ENCODE measurements at places on chromosomes 13 and 19.

DNA sequence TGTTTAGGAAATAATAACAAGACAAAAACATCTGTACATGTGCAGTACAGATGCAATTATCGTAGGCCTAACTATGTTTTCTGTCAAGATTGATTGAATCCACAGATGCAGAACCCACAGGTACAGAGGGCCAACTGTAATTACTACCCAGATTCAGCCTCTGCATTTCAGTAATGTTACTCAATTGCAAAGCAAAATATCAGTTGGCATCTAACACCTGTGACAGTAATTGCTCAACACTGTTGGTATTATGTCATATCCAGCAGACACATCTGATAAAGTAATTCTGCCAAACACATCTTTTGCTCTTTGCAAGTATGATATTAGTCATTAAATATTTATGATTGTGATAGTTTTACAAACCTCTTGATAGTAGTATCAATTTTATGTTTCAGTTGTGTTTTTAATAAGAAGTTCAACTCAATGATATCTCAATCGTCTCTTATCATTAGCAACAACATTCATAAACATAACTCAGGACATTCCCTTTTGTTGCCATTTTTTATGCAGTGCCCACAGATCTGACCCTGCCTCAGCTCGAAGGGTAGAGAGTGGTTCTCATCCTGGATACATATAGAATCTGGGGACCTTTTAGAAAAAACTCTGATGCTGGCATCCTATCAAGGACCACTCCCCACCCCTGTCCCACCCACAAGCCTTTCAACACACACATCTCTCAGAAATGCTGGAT is 104.7 kb downstream of the MYCBP2 start:
- no peak for DNase-seq

DNA sequence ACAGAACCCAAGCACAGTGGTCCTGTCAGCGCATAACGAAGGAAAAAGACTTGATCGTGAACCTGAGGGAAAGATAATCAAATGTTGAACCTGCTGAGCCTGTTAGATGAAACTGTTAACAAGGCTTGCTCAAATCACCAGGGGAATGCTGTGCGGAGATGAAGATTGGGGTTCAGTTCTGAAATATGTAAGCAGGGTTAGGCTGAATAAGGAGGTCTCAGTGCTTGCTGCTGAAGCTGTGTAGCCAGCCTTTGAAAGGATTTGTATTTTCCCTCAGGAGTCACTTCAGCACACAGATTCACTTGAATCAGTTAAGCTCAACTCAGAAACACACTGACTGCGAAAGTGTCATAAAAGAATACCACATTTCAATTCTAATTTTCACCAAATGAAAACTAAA is 793.5 kb downstream of the OLFM4 start:
- no peak for DNase-seq

GRCh38 chr19:21133633-21134032 is 8.2 kb upstream of the ZNF431 start:
- no peak for DNase-seq

GRCh38 chr13:33015791-33016323 is 366 bp upstream of the KL start:
- no peak for DNase-seq

DNA sequence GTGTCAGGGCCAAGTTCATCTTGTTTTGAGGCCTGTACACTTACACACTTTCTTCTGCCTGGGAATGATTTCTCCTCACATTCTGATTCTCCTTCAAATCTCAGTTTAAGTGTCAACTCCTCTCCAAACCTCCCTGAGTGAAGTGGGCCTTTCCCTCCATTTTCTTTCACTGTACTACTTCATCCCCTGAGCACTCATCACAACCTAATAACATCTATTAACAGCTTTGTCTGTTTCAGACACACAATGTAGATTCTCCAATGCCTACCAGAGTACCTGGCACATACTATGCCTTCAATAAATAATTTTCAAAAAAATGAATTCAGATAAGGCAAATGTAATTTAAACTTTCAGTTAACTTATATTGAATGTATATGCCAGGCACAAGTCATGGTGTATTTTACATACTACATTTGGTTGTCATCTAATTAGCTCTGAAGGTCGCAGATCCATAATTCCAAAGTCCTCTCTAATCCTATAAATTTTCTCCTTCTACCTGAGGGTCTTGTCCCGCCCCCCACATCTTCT is 357 bp upstream of the COG6 start:
- no peak for DNase-seq

GRCh38 chr13:48818495-48819356 is 157.0 kb upstream of the FNDC3A start:
- no peak for DNase-seq

GRCh38 chr13:40082639-40083038 is 427.2 kb downstream of the COG6 start:
- peak; percentile 99 for DNase-seq

GRCh38 chr13:43720780-43721397 is 65.9 kb downstream of the ENOX1 start:
- no peak for DNase-seq

DNA sequence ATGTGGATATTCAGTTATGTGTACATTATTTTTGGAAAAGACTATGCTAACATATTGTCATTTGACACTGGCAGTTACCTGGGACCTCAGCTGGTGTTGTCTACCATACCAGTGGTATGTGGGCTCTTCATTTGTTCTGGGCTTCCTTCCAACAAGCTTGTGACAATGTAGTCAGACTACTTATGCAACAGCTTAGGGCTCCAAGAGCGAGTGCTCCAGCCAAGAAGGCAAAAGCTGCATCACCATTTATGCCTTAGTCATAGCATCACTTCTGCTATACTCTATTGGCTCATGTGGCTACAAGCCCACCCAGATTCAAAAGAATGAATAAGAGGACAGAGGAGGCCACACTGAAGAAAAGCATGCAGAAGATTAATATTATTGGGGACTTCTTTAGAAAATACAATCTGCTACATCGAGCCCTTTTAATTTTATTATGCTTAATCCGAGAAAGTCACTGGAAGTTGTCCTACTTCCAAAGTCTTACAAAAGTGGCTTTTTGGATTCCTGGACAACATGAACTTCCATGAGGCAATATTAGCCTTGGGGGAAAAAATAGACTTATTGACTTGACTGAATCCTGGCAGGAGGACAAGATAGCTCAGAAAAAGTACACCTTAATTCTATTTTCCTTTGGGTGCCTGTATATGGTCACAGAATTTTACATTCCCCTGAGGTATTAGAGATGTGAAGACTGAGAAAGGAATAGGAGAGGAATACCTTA is 529.4 kb upstream of the HTR2A start:
- no peak for DNase-seq

- no peak for DNase-seq
Observed at GRCh38 chr13:105083992-105084391, 1451.5 kb downstream of the EFNB2 start.

DNA sequence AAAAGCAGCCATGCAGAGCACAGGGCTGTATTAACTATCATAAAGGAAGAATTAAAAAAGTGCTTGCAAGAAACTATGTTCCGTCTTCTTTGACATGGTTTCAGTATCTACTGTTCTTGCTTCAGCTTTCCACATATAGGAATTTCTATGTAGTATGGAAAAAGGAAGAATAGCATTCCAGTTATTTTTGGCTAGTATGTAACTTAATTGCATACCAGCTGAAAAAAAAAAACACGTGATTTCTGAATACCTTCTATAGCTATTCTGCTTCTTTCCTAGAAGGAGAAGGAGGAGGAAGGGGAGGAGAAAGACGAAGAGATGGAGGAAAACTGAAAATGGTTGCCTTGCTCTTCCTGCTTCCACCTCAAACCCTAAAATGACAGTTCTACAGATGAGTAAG is 619.0 kb downstream of the KCTD12 start:
- no peak for DNase-seq

DNA sequence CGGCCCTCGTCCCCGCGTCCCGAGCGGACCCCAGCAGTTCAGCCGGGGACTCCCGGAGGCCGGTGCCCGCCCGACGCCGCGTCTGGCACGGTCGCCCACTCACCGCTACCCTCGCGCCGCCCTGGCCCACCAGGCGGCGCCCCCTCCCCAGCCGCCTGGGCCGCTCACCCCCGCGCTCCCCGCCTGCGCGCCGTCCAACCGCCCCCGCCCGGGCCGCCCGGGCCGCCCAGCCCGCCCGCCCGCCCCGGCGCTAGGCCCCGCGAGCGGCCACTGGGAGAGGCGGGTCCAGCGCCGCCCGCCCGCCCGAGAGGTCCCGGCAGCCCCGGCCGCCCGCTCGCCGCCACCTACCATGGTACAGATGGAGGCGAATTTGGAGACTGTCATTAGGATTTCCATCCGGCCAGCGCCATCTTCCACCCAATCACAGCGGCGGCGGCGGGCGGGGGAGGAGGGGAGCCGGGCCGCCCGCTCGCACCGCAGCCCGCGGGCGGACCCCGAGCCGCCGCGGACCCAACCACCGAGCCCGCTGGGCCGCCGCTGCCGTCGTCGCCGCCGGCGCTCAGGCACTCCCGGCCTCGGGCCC is at the start of gene USP12:
Gene USP12 (minus strand): TSS at position 568 of the 583 bp plus-strand sequence. CDS start 172 bp downstream, at position 396.
- no peak for DNase-seq

DNA sequence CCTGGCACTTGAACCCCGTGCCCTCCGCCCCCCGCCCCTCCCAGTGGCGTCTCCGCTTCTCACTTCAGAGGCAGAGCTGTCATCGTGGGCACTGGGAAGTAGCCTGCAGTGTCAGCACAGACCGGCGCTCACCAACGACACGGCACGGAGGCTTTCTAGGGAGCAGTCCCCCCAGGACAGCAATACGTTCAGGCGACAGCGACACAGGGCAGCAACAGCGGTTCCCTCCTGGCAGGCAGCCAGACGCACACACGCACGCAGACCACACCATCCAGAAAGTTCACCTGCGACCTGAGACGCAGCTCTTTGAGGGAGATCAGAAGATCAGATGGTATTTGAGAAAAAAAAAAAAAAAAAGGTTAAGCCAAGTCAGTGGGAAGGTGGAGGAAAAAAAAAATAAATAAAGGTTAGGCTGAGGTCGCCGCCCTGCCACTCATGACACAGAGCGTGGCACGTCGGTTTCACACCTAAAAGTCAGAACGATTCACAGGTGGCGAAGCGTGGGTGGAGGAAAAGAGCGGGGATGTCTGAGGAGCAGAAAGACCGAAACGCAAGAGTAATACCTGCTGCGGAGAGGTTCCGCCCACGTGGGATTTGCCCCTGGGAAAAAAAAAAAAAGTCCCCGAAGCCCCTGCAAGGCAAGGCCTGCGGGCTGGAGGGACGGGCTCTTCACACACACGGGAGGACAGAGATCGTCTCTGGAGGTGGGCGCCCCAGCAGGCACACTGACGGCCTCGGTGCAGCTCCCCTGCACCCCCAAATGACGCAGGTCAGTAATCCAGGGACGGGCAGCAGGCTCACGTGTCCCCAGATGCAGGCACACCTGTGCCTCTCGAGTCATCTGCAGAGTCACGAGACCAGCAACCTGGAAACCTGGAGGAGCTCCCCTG is 94.5 kb downstream of the GNG7 start:
- no peak for DNase-seq

GRCh38 chr13:44557986-44558385 is 18.1 kb downstream of the TSC22D1 start:
- DNase-seq, result no peak

DNA sequence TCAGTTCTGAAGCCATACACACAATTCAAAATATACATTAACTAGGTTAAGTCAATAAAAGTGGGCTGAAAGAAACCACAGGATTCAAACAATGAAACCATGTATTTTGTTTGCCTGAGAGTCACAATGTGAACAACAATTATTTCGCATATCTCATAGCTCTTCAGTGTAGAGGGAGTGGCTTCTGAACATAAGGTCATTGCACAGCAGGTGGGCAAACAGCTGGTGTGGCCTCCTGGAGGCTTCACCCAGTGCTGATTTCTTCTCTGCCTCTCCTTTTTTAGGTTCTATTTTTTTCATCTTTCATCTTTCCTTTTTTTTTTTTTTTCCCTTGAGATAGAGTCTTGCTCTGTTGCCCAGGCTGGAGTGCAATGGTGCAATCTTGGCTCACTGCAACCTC is 40.4 kb upstream of the ZNF254 start:
- DNase-seq, result no peak

DNA sequence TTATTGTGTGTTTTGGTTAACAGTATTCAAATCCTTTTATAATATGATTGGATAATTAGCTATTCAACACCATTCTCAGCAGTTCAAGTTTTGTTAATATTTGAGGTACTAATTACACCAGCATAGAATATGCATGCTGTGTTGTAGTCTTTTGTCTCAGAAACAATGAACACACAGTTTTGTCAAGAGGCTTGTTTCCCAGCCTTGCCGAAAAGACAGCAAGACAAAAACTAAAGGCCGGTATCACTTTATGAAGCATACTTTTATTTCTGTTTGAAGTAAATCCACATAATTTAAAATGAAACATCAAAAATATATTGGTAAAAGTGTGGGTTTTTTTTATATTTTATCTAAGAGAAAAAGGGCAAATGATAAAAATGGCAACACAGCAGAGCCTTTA is 7.5 kb downstream of the GPR180 start:
- no peak for DNase-seq

DNA sequence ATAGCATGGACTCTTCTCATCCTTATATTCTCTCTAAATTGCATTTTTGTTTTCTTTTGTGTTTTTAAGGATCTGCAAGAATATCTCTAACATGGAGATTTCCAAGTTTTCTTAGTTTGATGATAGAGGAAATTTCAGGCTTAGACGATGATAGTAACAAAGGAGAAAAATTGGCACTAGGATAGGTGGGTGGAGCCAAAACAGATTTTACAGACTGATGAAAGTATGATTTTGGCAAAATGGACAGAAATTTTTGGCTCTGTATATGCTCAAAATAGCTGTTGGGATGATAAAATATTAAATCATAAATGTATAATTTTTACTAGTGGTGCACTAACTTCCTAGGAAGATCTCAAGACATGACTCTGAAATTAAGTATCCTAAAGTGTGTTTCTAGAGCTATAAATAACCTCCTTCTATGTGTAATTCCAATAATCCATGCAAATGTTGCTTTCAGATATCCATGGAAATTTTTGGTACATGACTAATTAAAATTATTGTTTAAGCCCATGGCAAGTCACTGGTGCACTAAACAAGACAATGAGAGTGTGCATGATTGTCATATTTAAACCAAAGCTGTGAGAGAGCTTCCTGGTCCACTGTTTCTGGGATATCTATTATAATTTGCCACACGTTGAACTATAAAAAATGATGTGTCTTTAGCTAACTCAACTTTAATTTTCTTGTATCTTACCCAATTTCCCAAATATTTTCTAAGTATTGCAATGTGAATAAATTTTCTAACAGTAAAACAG is 55.8 kb upstream of the NBEA start:
- no peak for DNase-seq

- DNase-seq, result no peak
Observed at GRCh38 chr13:27489456-27489855, 39.1 kb upstream of the MTIF3 start.

GRCh38 chr13:108496362-108497210 is 132.8 kb upstream of the MYO16 start:
- DNase-seq, result no peak

GRCh38 chr19:18519962-18520847 is 1.7 kb downstream of the ELL start:
- peak; percentile 54 for DNase-seq

DNA sequence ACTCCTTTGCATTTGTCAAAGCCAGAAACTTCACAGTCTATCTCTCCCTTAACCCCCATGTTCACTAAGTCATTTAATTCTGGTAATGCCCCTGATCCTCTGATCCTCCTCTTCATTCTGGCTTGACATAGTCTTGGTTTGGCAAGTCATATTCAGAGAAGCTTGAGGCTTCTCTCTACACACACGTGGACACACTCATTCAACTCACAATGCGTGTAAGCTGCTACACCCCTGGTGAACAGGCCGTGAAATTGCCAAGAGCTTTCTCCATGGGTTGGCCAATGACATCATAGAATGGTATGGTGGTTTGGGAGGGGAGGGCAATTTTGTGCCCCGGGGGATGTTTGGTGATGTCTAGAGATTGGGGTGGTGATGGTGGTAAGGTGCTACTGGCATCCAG is 47.9 kb upstream of the FLT1 start:
- DNase-seq, result no peak
